GM03348 (cell line): ENCODE measurements at places on chromosomes 16 and 17.

DNA sequence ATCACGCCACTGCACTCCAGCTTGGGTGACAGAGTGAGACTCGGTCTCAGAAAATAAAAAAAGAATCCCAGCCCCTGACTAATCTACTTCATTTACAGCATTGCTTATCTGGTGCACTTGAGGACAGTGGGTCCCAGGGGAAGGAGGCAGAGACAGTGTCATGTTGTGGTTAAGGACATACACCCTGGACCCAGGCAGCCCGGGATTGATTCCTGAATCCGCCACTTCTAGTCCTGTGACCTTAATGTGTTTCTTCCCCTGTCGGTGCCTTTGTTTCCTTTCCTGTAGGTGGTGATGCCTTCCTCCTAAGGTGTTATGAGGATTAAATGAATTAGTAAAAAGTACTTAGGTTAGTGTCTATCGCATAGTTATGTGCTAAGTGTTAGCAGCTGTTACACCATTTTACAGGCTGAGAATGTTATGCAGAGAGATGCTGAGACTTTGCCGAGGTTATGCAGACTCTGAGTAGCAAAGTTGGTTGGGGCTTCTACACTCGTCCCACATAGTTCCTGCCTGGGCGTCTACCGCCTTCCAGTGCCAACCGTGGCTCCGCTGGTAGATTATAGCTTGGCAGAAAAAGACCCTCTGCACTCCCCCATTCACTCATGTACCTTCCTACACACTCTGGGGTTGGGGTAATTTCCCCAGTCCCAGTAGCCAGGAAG is 74.8 kb downstream of the RAB11FIP4 start:
- DNase-seq = no peak

- no peak for DNase-seq
Observed at GRCh38 chr16:75491876-75492275, 3.4 kb downstream of the CHST6 start.

GRCh38 chr16:78307824-78308528 is 208.5 kb downstream of the WWOX start:
- no peak for DNase-seq

- DNase-seq = peak; percentile 99
Observed at GRCh38 chr17:36545465-36546417, 1.0 kb downstream of the GGNBP2 start.

- DNase-seq = peak; percentile 40
Observed at GRCh38 chr16:15682105-15682570, 32.1 kb downstream of the NDE1 start.

GRCh38 chr17:58759522-58759921 is 3.9 kb downstream of the PPM1E start:
- no peak for DNase-seq
